ENCODE measurements at places on chromosomes 13 and 19. TPM values are rescaled to one million over a fixed set of nuclear protein-coding genes. Genes with fewer than 3 reads are reported as not detected.

DNA sequence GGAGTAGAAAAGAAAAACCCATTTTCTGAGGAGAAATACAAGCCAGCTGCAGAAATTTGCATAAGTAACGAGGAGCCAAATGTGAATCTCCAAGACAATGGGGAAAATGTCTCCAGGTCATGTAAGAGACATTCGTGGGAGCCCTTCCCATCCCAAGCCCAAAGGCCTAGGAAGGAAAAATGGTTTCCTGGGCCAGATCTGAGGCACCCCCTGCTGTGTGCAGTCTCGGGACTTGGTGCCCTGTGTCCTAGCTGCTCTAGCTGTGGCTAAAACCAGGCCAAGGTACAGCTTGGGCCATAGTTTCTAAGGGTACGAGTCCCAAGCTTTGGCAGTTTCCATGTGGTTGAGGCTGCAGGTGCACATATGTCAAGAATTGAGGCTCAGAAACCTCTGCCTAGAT, 444.9 kb downstream of the PCDH20 start:
- no peak for DNase-seq

- DNase-seq: no peak
Measured at GRCh38 chr19:39692166-39692565, 12.1 kb upstream of the LGALS14 start.

GRCh38 chr13:88459331-88459730, 788.2 kb downstream of the SLITRK5 start:
- no peak for DNase-seq

GRCh38 chr19:16160943-16161560, 12.3 kb downstream of the CIB3 start:
- DNase-seq: peak; percentile 61

DNA sequence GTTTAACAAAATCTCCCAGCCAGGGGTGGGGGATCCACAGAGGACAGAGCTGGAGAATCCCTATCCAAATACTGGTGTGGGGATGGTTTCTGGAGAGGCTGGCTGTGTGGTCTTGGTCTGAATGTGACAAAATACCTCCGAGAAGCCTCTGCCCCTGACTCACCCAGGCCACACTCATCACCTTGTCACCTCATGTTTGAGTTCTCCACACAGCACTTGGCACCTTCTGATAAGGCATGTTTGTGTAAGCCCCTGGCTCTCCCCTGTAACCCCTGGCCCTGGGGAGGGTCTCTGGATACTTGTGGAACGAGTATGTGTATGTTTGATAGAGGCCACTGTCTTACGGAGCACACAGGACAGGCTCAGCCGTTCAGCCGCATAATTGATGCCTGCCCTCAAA, 14.7 kb downstream of the TECR start:
- DNase-seq: no peak

- no peak for DNase-seq
Measured at GRCh38 chr13:36850790-36851438, 31.9 kb downstream of the RFXAP start.

GRCh38 chr13:76707360-76707759, 178.8 kb downstream of the KCTD12 start:
- no peak for DNase-seq

GRCh38 chr13:101452519-101453485, at the start of gene ITGBL1:
Gene ITGBL1 (plus strand): TSS chr13:101452675. CDS start chr13:101452834, 159 bp downstream.
- peak; percentile 62 for DNase-seq

DNA sequence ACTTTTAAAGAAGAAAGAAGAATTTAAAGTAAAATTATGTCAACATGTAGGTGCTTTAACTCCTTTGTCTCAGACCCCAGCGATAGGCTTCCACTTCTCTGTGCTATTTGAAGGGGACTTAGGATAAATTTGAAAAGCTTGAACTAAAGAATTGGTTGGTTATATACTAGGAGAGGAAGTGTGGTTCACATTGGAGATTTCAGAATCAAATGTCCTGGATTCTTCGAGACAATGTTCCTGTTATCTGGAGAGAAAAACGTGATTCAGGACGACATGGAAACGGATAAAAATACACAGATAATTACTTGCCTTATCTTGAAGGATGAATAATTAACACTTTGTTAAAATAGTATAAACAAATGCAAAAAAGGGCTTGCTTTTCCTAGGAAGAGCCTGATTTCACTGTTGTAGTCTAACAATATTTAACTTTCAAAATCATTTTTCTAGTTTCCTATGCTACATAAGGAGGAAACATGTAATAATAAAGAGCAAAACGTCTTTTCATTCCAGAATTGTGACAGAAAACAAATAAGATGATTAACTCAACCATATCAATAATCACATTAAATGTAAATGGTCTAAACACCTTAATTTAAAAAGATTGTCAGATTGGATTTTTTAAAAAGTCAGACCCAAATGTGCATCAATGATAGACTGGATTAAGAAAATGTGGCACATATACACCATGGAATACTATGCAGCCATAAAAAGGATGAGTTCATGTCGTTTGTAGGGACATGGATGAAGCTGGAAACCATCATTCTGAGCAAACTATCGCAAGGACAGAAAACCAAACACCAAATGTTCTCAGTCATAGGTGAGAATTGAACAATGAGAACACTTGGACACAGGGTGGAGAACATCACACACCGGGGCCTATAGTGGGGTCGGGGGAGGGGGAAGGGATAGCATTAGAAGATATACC, 724 bp upstream of the ZNF780A start:
- DNase-seq: no peak

DNA sequence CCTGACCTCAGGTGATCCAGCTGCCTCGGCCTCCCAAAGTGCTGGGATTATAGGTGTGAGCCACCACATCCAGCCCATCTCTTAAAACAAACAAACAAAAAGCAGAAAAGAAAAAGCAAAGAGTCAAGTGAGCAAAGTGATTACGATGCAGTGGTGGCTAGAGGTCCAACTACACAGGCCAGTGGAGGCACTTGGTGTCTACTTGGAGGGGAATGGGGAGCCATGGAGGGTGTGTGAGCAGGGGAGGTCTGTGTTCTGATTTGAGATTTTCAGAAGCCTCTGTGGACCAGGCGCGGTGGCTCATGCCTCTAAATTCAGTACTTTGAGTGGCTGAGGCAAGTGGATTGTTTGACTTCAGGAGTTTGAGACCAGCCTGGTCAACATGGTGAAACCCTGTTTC, 6.6 kb downstream of the COLGALT1 start:
- no peak for DNase-seq

DNA sequence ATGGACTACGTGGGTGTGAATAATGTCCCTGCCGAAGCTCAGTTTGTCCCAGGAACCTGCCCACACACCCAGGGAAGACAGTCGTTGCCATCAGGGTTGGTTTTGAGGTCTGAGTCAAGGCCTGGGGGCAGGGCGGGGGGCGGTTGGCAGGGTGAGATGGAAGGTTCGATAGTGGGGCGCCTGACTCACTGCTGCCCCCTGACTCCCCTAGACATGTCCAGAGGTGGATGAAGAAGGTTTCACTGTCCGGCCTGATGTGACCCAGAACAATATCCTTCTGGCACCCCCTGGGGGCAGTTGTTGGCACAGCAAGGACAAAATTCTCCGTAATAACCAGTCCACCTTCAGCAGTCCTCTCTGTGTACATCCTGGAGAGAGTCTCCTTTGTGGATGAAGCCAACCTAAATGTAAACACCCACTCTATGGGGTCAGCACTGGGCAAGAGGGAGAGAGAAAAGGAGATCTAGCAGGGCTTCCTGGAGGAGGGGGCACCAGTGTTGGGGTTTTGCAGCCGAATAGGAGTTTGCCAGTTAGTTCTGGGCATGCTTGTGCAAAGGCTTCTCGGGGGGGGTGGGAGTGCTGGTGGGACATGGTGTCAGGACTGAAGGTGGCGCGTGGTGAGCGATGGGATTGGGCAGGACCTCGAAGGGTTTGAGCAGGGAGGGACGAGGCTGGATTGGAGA, 19.6 kb upstream of the B3GNT3 start:
- DNase-seq: no peak

- DNase-seq: no peak
Measured at GRCh38 chr13:60646620-60647019, 249.6 kb downstream of the TDRD3 start.

GRCh38 chr13:51125495-51126226, 14.6 kb upstream of the C13orf42 start:
- no peak for DNase-seq

DNA sequence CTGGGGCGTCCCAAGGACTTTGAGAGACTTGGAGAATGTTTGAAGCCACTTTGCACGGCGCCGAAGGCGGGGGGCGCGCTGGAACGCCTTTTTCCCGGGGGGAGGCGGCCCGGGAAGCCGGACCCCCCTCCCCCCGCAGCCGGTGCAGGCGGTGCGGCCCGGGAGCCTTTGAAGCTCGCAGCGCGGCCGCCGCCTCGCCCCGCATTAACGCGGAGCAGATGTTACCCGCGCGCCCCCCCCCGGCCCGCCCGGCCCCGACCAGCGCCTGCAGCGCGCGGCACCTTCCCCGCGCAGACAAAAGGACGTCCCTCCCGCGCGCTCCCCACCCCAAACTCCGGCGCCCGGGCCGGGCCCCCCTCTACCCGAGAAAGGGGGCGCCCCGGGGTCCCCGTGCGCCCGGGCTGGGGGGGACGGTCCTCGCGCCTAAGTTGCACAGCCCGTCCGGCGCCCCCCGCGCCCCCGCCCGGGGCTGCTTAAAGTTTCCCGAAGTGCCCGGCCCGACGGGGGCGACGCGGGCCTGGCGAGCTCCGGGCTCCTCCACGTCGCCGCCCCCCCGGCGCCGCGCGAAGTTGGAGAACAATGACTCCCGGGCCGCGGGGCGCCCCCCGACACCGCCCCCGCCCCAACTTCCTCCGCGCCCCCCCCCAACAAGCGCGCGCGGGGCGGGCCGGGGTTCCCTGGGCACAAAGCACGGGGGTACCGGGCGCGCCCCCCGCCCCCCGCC, 685 bp downstream of the TCF3 start:
- peak; percentile 62 for DNase-seq

- no peak for DNase-seq
Measured at GRCh38 chr13:110458017-110458416, 103.5 kb downstream of the RAB20 start.

DNA sequence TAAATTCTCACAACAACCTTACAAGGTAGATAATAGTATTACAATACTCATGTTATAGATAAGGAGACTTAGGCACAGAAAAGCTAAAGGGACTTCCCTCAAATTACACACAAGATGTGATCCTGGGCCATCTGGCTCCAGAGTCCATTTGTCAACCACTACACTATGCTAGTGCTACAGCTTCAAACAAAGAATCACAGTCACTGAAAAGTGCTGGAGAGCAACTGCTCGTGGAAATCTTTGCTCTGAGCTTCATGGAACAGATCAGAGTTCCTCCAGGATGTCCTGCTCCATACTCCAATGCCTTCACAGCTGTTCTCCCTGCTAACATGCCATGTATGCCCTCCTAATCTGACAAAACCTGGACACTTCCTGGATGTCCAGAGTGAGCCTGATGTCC, 271.2 kb downstream of the ENOX1 start:
- DNase-seq: no peak

GRCh38 chr19:46449228-46449627, 20.5 kb upstream of the PNMA8C start:
- no peak for DNase-seq

DNA sequence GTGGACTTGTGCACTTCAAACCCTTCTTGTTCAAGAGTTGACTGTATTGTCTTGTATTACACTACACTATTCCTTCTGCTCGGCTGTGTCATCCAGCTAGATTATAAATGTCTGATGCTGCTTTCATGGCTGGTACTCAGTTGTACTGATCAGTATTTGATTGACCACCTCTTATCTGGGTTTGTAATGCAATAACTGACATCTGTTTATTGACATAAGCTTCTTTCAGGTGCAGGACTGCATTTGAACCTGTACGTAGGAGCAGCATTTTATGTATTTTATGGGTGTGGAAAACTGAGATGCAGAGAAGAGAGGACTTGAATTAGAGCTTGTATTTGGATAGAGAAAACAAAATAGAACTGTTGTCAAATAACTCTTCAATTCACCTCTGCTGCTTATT, 309.2 kb downstream of the FGF9 start:
- no peak for DNase-seq

GRCh38 chr13:20536992-20537391, 11.3 kb upstream of the CRYL1 start:
- DNase-seq: no peak

DNA sequence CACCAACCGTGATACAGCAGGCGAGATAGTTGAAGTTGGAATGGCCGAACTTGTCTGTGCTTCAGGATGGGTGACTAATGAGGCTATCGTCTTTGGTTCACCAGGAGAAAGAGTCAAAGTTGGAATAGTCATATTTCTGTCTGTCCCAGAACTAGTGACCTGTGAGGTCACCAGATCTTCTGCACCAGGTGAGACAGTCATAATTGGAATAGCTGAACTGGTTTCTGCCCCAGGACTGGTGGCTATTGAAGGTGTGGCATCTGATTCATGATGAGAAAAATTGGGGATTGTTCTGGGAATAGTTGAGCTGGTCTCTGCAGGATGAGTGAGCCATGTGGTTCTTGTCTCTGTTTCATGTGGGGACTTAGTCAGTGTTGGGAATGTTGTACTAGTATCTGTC, 71.6 kb downstream of the MUC16 start:
- no peak for DNase-seq

DNA sequence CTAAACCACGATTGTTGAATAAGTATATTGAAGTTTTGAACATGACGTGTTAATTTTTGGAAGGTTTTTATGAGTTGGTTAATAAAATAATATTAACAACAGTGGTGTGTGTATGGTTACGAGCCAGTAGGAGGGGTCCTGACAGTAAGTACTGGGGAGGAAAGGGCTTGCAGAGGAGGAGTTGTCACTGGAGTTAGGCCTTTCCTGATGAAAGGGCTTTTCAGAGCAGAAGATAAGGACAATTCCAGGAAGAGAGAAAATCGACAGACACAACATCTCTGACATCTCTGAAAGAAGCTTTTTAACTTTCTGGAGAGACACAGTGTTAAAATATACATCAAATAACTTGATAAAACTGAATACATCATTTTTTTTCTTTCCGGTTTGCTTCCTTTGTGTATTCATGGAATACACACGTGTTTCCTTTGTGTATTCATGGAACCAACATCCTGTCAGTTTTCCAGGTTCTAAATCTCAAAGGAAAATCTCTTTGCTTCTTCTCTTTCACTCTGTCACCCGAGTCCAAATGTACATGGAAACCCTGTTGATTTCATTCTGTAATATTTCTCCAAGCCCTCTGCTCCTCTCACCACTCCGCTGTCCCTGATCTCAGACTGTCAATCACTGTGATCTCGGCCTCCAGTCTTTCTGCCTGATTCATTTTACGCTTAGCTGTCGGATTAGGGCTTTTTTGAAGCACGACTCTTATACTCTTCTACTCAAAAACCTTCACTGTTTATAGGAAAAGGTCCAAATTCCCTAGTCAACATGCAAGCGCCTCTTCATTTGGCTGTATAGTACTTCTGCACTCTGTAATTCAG, 374.4 kb downstream of the DLEU7 start:
- DNase-seq: no peak

GRCh38 chr13:73880365-73880764, 253.8 kb downstream of the KLF12 start:
- DNase-seq: no peak

The MUC16 gene
- total RNA-seq: not detected

Measured in SJSA1 (cell line).